ENCODE measurements at places on chromosomes 3 and 15.

GRCh38 chr15:85598718-85599398 lies 195.9 kb downstream of the KLHL25 start:
- DNase-seq: no peak

DNA sequence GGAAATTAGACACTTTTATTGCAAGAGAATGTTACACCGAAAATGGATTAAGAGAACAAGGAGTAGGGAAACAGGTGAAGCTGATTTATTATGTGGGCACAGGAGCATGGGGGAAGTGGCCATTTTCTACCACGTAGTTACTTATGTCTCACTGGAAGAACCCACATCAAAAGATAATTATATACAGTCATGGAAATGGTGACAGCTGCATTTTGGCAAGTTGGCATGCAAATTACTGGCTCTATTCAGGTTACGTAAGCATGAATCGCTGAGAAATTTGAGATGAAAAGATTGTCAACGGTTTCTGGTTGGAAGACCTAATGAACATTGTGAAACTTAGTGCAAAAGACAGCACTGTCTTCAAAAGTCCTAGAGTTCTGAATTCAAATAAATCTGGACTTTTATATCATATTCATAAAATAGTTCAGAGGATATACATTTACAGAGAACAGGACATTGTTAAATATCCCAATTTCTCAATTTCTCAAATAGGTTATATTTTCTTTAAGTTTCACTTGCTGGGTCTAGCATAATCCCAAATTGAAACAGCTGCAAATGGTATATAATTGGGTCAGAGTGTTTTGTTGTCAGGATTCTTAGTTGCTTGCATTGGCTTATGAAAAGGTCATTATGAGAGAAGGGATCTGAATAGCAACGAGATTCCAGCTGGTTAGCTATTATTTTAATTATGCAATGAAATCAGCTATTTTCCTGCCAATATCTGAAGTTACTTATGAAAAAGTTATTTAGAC lies 567.8 kb downstream of the ZPLD1 start:
- no peak for DNase-seq

GRCh38 chr15:59313641-59314332 lies 58.9 kb downstream of the MYO1E start:
- no peak for DNase-seq

DNA sequence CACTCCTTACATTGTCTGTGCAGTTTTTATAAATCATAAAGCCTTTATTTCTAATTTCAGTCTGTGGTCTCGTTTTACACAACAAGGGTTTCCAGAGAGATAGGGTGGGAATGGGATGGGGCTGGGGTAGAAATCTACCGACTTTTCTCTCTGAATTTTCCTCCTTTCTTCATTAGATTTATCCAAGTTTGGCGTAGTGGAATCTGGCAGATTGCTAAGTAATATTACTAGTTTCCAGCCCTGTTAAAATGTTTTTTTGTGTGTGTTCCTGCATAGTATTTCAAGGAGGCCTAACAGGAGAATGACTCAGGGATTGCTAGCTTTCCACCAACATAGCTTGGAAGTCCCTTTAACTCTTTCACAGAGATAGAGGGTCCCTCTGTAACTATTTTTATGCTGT lies 185.5 kb upstream of the GOLGA6L4 start:
- DNase-seq: no peak

GRCh38 chr3:45960289-45960688 lies 17.0 kb downstream of the CXCR6 start:
- no peak for DNase-seq

GRCh38 chr3:6220447-6220846 lies 640.5 kb upstream of the GRM7 start:
- DNase-seq: no peak

Data from stimulated activated CD4-positive, alpha-beta T cell treated with anti-CD3 and anti-CD28 coated beads, Interleukin-1b, Interleukin-23, amount 100 ng/mL, for 48 hours (primary cell).